ENCODE measurements at places on chromosomes 3 and 15.
A peak's percentile ranks its signal among the peaks of the same experiment; 100 is the strongest.

DNA sequence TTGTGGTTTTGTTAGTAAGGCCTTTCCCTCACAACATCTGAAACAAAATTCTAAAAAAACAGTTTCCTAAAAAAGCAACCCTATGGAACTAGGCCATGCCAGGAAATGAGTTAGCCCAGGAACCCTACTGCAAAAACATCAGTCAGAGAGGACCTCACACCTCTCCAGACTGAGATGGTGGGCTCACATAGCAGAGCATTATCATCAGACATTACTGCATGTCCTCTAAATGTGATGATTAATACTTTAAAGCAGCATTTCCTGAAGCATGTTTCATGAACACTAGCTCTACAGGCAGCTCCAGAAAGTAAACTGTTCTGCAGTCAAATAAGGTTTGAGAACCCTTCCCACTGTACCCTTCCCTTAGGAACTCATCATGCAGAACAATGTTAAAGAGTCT, 232.3 kb upstream of the MRPL3 start:
- H3K4me1 ChIP-seq = no peaks in the 10 kb centered on the region
- no peak overlapping the region for H3K4me3 ChIP-seq
- DNase-seq = no peak
- H3K27ac ChIP-seq = no peak overlapping the region
- H3K27me3 ChIP-seq = no peaks in the 10 kb centered on the region

DNA sequence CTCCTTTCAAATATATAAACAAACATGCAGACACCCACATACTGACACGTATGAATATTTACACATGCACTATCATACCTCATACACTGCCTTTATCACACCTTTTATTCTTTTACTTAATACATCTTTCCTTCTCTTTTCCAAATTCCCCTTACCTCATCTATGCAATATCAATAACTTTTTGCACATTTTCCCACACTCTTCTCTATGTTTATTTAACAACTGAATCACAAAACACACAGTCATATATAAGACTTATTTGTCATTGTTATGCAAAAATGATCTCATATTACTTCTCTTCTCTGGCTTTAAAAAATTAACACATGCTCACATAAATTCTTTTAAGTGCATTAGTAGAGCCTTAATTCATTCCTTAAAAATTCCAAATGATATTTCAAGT, 461.4 kb downstream of the DIPK2A start:
- DNase-seq = no peak
- no peak overlapping the region for H3K4me3 ChIP-seq
- H3K27ac ChIP-seq = no peak overlapping the region
- no peaks in the 10 kb centered on the region for H3K4me1 ChIP-seq

- no peaks in the 10 kb centered on the region for H3K4me1 ChIP-seq
- no peaks in the 10 kb centered on the region for H3K27me3 ChIP-seq
- H3K27ac ChIP-seq = no peak overlapping the region
- no peaks in the 10 kb centered on the region for H3K36me3 ChIP-seq
- H3K4me3 ChIP-seq = no peak overlapping the region
Measured at GRCh38 chr15:98514034-98514622, 134.2 kb upstream of the IGF1R start.

- no peak overlapping the region for H3K27ac ChIP-seq
- no peaks in the 10 kb centered on the region for H3K36me3 ChIP-seq
- DNase-seq = no peak
- H3K4me1 ChIP-seq = peaks cover under 1% of the 10 kb centered on the region
- H3K27me3 ChIP-seq = no peaks in the 10 kb centered on the region
Measured at GRCh38 chr3:48543271-48543866, 13.2 kb downstream of the PFKFB4 start.

- H3K4me1 ChIP-seq = peaks cover 14% of the 10 kb centered on the region
- H3K27me3 ChIP-seq = no peaks in the 10 kb centered on the region
- no peaks in the 10 kb centered on the region for H3K36me3 ChIP-seq
- no peak overlapping the region for H3K4me3 ChIP-seq
- DNase-seq = no peak
Measured at GRCh38 chr3:23815879-23816278, 10.1 kb downstream of the UBE2E1 start.

DNA sequence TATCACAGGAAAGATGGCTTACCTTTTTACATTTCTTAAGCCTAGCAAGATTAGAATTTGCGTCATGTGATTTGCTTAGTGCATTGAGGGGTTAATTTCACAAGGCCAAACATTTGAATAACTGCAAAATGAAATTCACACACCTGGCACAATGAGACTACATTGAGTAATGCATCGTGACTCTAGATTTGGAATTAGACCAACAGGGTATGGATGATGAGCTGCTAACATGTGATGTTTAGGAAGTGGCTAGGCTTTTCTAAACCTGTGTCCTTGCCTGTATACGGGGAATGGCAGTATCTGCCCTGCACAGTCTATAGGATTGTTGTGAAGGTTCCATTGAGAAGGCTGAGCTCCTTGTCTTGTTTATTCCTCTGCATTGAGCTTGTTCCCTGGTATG, 160.1 kb downstream of the MFSD1 start:
- H3K27me3 ChIP-seq = no peaks in the 10 kb centered on the region
- H3K27ac ChIP-seq = no peak overlapping the region

DNA sequence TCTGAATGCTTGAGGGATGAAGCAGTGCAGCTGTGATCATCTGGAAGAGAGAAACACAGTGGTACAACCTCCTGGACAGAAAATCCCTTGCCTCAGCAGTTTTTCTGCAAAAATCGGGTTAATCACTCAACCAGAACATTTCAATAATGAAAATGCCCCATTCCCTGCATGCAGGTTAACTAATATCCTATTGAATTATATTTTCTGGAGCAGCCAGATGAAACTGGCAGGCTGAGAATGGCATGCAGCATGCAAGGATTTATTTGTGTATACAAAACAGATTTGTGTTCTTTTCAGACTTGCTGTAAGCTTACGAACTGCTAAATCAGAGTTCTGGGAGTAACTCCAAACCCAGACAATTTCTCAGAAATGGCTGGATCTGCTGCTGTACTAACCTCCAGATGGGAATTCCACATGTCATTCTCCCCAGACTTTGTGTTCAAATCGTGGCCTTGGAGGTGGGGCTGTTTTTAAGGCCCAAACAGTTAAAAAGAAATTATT, 39.1 kb downstream of the SLC9A9 start:
- H3K36me3 ChIP-seq = no peaks in the 10 kb centered on the region
- no peaks in the 10 kb centered on the region for H3K27me3 ChIP-seq
- no peak for DNase-seq
- H3K27ac ChIP-seq = no peak overlapping the region
- no peaks in the 10 kb centered on the region for H3K4me1 ChIP-seq

DNA sequence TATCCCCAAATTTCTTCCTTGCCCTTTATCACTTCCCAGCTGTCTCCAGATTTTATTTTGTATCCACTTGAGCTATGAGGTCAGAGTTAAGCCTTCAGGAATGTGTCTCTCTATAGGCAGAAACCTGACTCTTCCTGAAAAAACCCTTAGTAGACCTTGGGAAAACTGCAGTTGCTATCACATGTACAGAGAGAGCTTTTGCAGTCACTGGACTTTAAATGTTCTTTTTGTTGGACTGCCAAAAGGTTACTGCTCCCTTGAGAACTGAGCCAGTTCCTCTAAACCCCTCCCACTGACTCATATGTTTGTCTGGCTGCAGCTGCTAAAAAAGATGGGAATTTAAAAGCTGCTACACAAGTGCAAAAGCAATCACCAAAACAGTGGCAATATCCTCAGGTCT, 169.1 kb upstream of the CCDC54 start:
- H3K36me3 ChIP-seq = no peaks in the 10 kb centered on the region
- no peak overlapping the region for H3K27ac ChIP-seq
- no peak for DNase-seq

DNA sequence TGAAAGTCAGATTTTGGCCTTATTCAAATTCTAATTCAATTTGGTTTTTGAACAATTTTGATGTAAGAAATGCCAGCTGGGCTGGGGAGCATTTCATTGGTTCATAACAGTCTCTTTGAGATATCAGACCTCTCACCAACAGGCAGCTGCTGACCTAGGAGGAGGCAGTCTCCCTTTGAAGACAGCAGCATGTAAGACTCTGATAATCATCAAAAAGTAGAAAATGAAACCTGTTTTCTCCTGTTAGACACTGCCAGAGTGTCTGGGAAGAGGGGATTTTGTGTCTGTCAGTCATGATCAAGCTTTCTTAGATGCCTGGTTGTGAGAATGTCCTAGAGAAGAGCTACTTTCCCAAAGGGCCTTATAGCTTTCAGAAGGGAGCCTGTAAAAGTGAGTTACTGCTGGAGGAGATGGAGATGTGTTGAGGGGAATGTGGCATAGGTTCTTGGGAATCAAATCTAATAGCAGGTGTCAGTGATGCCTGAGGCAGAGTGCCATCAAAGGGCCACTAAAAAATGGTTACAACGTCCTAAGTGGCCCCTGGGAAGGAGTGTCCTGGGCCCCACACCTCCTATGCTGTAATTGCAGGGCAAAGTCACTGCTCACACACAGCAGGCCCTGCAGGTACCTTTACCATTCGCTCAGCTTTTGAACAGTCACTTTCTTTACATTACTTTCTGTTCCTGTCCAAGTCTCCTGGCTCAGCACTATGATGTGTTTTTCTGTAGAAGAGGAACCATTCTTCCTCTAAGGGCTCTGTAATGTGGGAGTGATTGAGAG, 43.1 kb downstream of the FSTL1 start:
- H3K36me3 ChIP-seq = no peaks in the 10 kb centered on the region
- no peaks in the 10 kb centered on the region for H3K27me3 ChIP-seq
- DNase-seq = no peak
- no peak overlapping the region for H3K4me3 ChIP-seq
- H3K27ac ChIP-seq = no peak overlapping the region

DNA sequence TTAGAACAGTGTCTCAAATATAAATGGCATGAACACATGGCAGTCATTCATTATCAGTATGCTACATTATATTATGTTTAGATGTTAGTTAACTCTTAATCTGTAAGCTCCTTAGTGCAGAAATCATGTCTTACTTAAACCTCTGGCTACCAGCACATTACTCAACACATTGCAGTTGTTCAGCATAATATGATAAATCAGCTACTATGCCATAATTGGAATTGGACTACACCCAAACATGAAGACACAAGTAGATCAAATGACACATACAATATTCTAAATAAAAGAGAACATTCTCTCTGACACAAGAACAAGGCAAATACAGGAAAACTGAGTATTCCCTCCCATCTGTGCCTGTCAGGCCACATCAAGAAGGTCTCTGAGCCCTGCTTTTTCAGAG, 116.1 kb downstream of the PCCB start:
- H3K4me3 ChIP-seq = no peak overlapping the region
- no peak for DNase-seq
- H3K27ac ChIP-seq = no peak overlapping the region
- no peaks in the 10 kb centered on the region for H3K27me3 ChIP-seq

- H3K4me1 ChIP-seq = peaks cover 60% of the 10 kb centered on the region
- H3K27me3 ChIP-seq = no peaks in the 10 kb centered on the region
- peak; percentile 32 for DNase-seq
- peak overlapping the region; percentile 47 for H3K4me3 ChIP-seq
- peak overlapping the region; percentile 81 for H3K27ac ChIP-seq
Measured at GRCh38 chr3:4983739-4984510, 4.7 kb downstream of the BHLHE40 start.

- H3K27ac ChIP-seq = no peak overlapping the region
- H3K4me1 ChIP-seq = no peaks in the 10 kb centered on the region
- no peak for DNase-seq
- H3K4me3 ChIP-seq = no peak overlapping the region
- no peaks in the 10 kb centered on the region for H3K27me3 ChIP-seq
- H3K36me3 ChIP-seq = no peaks in the 10 kb centered on the region
Measured at GRCh38 chr15:57158997-57159668, 217.2 kb upstream of the CGNL1 start.

GRCh38 chr3:38454884-38455638, 1.4 kb downstream of the ACVR2B start:
- peaks cover 21% of the 10 kb centered on the region for H3K4me1 ChIP-seq
- H3K36me3 ChIP-seq = no peaks in the 10 kb centered on the region
- H3K4me3 ChIP-seq = peak overlapping the region; percentile 47
- peak overlapping the region; percentile 55 for H3K27ac ChIP-seq
- no peaks in the 10 kb centered on the region for H3K27me3 ChIP-seq

DNA sequence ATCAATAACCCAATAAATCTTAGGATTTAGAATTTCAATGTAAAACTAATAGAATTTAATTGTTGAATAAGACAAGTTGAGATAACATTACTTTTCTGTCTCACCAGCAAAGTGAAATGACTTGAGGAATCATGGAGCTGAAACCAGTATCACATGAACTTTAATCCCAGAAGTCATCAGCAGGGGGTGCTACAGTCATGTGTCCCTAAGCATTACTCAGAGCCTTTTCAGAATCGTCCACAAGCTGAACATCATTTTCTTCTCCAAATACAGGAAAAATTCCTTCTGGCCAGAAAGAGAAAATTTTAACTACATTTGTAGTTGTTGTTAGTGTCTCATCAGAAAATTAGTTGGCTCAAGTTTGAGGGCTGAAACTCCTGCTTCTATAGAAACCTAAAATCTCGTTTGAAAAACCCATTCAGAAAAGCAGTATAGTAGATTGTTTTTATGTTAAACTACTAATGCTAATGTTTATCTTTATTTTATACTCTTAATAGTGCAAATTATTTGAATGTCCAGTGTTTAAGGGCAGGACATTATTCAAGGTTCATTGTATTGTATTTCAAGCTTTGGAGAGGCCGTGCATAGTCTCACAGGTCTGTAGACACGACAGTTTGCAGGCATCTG, 384.1 kb downstream of the PLOD2 start:
- DNase-seq = no peak
- no peak overlapping the region for H3K27ac ChIP-seq
- no peaks in the 10 kb centered on the region for H3K36me3 ChIP-seq

- H3K27ac ChIP-seq = no peak overlapping the region
- H3K4me3 ChIP-seq = no peak overlapping the region
- H3K36me3 ChIP-seq = no peaks in the 10 kb centered on the region
- no peak for DNase-seq
Measured at GRCh38 chr3:24863215-24863614, 368.6 kb upstream of the THRB start.

- no peak for DNase-seq
- no peaks in the 10 kb centered on the region for H3K36me3 ChIP-seq
- H3K4me3 ChIP-seq = no peak overlapping the region
- H3K27me3 ChIP-seq = no peaks in the 10 kb centered on the region
- H3K4me1 ChIP-seq = no peaks in the 10 kb centered on the region
- H3K27ac ChIP-seq = no peak overlapping the region
Measured at GRCh38 chr3:141346007-141346406, 22.3 kb upstream of the ZBTB38 start.

GRCh38 chr15:77035999-77036471, 34.9 kb downstream of the TSPAN3 start:
- H3K36me3 ChIP-seq = peaks cover 36% of the 10 kb centered on the region
- no peaks in the 10 kb centered on the region for H3K27me3 ChIP-seq
- no peak overlapping the region for H3K4me3 ChIP-seq
- DNase-seq = no peak
- no peak overlapping the region for H3K27ac ChIP-seq

- H3K4me3 ChIP-seq = no peak overlapping the region
- H3K36me3 ChIP-seq = no peaks in the 10 kb centered on the region
- H3K4me1 ChIP-seq = no peaks in the 10 kb centered on the region
Measured at GRCh38 chr3:123791073-123791370, 93.1 kb downstream of the MYLK start.

- no peak for DNase-seq
- no peaks in the 10 kb centered on the region for H3K4me1 ChIP-seq
- H3K27me3 ChIP-seq = no peaks in the 10 kb centered on the region
- no peak overlapping the region for H3K4me3 ChIP-seq
Measured at GRCh38 chr15:63004211-63004610, 38.3 kb upstream of the TPM1 start.

GRCh38 chr3:149267565-149267964, 45.9 kb upstream of the CP start:
- H3K36me3 ChIP-seq = no peaks in the 10 kb centered on the region
- no peak overlapping the region for H3K27ac ChIP-seq
- H3K4me3 ChIP-seq = no peak overlapping the region
- no peak for DNase-seq
- H3K27me3 ChIP-seq = no peaks in the 10 kb centered on the region
- no peaks in the 10 kb centered on the region for H3K4me1 ChIP-seq
